NCI-H1105 (cell line): ENCODE measurements at places on chromosomes 4 and X.

- no peak for DNase-seq
These were observed 48.0 kb upstream of the FAT1 start for GRCh38 chr4:186771624-186772023.

- no peak for DNase-seq
These were observed 336.3 kb upstream of the PITX2 start for GRCh38 chr4:110959041-110959643.

DNA sequence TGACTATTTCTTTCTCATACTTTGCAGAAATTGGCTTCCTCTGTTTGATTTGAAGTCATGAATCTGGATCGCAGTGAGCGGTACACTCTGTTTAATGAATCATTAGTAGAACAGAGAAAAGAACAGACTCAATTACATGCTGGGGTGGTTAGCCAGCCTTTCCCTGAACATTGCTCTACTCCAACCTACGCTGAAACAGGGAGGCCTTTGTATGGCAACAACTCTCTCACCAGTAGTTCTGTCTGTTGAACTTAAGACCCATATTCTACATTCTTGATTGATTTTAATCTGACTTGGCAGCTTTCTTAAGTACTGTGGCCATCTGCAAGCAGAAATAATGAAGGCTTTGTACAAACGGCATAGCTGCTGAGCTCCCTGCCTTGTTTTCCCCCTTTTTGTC is 19.0 kb upstream of the AP1S2 start:
- DNase-seq: no peak

GRCh38 chr4:81555489-81555888 is 83.8 kb upstream of the RASGEF1B start:
- no peak for DNase-seq

- DNase-seq: no peak
These were observed 193.6 kb upstream of the BANK1 start for GRCh38 chr4:101596781-101597552.

DNA sequence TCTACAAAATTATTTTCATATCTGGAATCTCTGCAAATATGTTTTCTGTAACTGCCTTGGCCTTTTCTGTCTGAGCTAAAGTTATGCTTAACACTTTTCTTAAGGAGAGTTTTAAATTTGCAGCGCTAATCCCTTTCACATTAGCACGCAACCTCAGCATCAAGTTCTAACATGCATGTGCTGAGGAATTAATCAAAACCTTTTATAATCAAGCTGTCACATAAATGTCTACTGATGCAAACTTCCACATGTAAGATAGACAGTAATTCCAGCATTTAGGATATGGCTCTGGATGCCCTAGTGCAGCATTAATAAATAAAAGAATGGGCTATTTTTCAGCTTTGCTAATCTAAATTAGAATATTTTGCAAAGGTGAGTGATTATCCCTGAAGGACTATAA is 17.5 kb upstream of the NEIL3 start:
- DNase-seq: no peak

GRCh38 chrX:42943051-42943974 is 165.3 kb upstream of the PPP1R2C start:
- DNase-seq: no peak

- no peak for DNase-seq
These were observed 114.0 kb downstream of the BMPR1B start for GRCh38 chr4:94871644-94872305.

GRCh38 chrX:23511793-23512192 is 155.5 kb upstream of the PRDX4 start:
- no peak for DNase-seq

- DNase-seq: peak; percentile 22
These were observed 36.0 kb upstream of the CD99L2 start for GRCh38 chrX:150934453-150934852.

- no peak for DNase-seq
These were observed 1390.9 kb downstream of the C4orf33 start for GRCh38 chr4:130486841-130487240.

DNA sequence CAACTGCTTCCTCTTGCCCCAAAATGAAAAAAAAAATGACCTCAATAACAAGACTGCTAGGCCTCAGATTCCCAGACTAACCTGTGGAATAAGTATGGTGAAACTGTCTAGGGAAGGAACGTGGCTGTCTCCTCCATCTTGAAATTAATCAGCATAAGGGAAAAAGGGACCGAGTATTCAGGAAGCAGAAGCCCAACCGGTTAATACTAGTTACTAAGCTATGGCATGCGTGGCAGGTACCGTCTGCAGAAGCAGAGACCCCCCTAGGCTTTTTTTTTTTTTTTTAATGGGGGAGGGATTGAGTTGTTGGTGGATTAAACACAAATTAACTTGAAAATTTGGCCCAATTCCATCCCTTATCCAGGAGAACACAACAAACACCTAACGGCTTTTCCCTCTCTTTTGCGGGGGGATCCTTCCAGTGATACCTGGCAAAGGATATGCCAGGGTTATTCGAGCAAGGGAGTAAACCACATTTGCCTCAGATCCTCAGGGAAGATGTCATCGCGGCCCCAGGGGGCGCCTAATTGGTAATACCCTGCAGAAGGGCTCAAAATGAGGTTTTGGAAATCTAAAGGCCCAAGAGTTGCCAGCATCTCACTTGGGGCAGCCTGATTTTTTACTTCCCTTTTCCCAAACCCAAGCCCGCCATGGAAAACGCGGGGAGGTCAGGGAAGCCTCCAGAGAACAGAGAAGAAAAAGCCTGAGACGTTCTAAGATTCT is 893 bp downstream of the RLIM start:
- DNase-seq: peak; percentile 4

DNA sequence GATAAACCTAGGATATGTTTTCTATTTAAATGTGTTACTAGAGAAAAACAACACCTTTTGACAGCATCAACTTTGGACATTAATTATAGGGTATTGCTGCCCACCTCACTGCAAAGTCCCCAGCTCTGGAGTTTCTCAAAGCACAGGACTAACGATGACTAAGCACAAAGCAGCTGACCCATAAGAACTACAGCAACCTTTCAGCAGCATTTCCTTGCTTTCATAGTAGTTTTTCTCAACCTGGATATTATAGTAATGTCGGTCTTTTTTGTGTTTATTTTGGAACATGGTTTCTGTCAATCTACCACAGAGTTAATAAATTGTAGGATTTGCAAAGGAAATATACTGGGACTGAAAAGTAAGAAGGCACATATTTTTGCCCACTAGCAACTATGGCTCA is 21.5 kb downstream of the HHIP start:
- no peak for DNase-seq

GRCh38 chrX:115624916-115625315 is 63.9 kb downstream of the PLS3 start:
- no peak for DNase-seq

DNA sequence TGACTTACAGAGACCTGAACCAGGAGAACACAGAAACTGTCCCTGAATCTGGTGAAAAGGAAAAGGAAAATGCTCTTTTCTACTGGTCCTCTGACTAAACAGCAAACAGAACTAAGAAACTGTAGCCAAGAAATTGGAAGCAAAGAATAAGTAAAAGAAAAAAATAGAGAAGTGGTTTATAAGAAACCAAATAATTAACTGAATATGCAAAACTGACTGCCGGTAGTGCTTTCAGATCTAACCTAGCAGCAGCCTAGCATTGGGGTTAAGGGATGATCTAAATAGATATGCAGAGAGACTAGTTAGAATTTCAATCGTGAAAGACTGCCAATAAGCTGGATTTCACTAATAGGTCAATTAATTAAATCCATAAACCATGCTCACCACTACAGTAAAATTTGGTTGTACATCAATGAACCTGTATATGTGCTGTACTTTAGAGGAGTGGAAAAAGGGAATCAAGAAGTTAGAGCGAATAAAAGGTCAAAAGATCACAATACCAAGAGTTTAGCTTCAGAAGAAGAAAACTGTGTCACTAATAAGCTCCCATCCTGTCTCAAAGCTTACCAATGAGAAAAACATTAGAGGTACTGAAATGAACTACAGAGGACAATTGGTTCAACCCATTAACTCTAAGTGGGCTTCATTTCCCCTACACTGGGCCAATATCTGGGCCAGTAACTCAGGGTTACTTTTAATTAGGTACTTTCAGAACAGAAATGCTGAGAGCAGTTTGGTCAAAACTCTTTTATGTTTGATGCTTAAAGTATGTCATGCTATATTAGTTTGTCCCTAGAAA is 53.6 kb downstream of the KLHL13 start:
- DNase-seq: no peak

- no peak for DNase-seq
These were observed 109.0 kb downstream of the ANTXR2 start for GRCh38 chr4:79964020-79964399.

- no peak for DNase-seq
These were observed 311.2 kb upstream of the GATB start for GRCh38 chr4:152072001-152072485.

- no peak for DNase-seq
These were observed 22.1 kb upstream of the MSX1 start for GRCh38 chr4:4837316-4837715.

GRCh38 chrX:41677183-41678060 is 11.4 kb upstream of the GPR34 start:
- DNase-seq: no peak

- DNase-seq: no peak
These were observed 1993.8 kb downstream of the ARAP2 start for GRCh38 chr4:34250562-34250961.

DNA sequence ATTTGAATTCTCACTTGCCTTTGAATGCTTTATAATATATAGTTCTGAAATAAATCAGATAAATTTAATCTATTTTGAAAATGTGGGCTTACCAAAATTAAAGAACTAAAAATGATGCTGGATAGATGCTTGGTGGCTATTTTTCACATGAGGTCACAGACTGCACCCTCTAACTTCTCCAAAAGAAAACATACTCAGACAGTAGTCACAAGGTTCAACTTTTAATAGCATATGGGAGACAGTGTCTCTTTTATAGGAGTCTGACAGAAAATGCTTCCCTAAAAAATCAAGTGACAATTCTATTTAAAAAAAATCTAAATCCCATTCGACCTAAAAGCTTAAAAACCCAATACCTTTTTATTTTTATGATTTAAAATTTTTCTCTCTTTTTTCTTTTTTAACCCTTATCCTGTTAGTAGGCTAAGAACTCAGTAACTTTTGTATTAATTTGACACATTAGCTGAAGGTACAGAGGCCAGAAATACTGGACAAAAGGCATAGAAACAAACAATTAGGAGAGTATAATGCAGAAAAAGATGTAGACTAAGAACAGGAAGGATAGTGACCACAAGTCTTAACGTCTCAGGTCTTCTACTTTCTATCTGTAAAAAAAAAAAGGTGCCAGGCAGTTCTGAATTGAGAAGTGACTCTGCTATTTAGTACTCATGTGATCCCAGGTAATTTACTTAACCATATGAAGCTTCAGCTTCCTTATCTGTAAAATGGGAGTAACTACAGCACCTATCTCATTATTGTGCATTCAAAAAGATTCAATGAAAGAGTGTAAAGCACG is 7.6 kb downstream of the TIGD4 start:
- no peak for DNase-seq

DNA sequence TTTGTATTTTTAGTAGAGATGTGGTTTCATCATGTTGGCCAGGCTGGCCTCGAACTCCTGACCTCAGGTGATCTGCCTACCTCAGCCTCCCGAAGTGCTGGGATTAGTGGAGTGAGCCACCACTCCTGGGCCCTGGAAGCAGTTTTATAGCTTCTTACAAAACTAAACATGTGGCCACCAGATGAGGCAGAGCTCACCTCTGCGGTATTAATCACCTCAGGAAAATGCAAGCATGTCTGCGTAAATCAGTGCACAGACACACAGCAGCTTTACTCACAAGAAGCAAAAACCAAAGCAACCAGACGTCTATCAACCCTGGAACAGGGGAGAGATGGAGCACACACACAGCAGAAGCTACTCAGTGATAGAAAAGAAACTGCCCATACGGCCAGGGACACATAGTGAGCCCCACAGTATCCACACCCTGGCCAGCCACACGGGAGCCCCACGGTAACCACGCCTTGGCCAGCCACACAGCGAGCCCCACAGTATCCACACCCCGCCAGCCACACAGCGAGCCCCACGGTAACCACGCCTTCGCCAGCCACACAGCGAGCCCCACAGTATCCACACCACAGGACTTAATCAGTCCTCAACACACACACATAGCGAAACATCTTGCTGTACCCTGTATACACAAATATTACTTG is 30.2 kb downstream of the PPP2R3B start:
- no peak for DNase-seq

GRCh38 chr4:25795566-25796454 is 67.0 kb downstream of the SEL1L3 start:
- DNase-seq: no peak

GRCh38 chr4:186191200-186192065 is at the start of gene CYP4V2:
Gene CYP4V2, plus strand, starts transcription at chr4:186191567. Its CDS starts 257 bp downstream, at chr4:186191824.
- DNase-seq: peak; percentile 28

DNA sequence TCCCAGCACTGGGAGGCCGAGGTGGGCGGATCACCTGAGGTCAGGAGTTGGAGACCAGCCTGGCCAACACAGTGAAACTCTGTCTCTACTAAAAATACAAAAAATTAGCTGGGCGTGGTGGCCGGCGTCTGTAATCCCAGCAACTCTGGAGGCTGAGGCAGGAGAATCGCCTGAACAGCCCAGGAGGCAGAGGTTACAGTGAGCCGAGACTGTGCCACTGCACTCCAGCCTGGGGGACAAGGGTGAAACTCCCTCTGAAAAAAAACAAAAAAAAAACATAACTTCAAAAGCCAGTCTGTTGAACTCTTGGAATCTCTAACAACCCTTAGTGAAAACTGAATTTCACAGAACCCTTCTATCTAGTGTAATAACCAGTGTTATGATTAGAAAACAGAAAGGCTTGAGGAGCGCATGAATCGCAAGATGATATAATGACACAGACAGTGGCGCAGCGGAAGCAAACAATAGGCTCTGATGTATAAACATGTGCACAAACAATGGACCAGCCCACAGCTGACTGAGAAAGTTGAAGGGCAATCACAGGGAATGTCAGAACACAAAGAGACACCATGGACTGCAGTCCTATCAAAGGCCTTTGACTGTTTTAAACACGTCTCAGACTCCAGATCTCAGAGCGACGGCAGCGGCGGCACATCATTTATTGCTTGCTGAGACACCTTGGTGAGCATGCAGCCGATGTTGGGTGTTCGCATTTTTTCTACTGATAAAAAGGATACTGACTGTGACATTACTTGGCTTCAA is 81.6 kb downstream of the NSUN7 start:
- DNase-seq: no peak

DNA sequence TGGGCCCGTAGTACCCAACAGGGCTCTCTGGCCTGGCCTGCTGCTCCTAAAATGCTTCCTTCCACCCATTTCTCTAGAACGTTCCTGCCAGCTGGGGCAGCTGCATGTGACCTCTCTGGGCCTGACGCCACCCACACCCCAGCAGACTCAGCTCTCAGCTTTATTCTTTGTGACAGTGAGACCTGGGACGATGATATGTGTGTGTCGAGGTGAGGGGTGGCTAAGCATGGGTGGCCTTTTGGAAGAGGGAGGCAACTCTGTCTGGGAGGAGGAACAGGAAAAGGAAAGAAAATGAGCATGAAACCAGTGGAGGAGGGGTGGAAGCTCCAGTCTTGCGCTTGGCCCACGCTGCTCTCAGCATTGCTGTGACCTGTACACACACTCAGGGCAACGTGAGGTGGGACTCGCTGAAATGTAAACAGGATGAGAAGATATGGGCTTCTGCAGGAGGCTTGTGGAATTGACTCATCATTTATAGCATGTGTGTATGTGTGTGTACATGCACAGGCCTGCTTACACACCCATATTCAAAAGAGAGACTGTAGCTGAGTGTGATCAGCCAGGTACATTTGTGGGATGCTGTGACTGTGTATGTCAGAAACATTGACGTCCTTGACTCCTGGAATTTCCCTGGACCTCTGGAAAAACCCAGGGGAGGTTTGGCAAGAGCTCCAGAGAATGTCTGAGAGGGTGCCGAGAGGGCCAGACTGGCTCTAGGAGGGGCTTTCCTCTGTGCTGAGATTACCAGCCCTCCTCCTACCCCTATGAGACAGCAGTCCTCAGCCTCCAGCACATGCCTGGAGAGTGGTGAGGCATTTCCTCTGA is 137.9 kb downstream of the PJA1 start:
- no peak for DNase-seq
